ENCODE measurements at places on chromosomes 3 and 15.

- DNase-seq, result no peak
These were observed 202.3 kb upstream of the POU1F1 start for GRCh38 chr3:87478716-87479115.

DNA sequence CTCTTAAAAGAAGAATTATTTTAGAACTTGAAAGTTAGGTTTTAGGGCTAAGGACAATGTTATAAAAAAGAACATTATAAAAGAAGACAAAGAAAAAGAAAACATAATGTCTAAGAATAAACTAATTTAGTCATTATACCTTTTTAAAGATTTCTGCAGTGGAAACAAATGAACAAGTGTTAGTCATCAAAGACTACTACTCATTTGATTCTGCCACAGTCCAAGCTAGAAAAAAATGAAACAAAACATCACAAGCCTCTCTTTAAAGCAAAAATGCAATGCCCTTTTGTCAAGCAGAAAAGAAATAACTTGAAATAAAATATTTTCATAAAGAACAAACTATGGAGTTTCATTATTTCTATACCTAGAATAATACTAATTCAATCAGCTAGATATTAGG lies 102.0 kb downstream of the TBC1D5 start:
- peak; percentile 42 for DNase-seq

- DNase-seq, result no peak
These were observed 329.5 kb upstream of the LRRFIP2 start for GRCh38 chr3:37503856-37504255.

DNA sequence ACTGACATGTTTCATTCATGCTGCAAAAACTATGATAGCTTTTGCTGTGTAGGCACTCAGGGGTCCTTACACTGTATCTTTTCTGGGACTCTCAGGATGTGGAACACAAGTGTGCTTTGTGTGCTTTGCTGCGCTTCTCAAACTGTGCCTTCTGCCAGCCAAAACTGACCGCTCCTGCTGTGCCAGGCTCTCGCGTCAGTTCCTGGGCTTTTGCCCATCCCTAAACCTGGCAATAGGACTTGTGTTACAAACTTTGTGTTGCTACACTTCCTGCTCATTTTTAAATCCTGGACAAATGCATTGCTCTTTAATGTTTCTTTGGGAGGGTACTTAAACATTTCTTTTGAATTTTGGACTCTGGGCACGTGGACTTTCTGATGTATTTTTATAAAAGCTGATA lies 60.3 kb downstream of the DIPK2A start:
- DNase-seq, result no peak

DNA sequence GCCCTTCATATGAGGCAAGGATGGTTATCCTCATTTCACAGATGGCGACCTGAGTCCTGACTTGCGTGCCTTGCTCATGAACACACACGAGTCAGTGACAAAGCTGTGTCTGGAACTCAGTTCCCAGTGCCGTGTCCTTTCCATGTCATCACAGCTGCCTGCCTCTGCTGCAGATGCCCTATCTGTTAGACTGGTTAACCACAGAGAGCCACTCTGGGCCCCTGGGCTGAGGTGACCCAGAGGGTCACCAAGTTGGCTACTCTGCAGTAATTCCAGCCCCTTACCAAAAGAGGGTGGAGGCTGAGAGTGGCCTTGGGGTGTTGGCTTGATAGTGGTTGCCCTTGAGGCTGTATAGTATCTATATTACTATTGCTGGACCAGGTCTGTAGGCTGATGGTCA lies 41.0 kb downstream of the RAB11A start:
- no peak for DNase-seq

- DNase-seq, result no peak
These were observed 32.8 kb downstream of the ARHGAP31 start for GRCh38 chr3:119326976-119327375.

- no peak for DNase-seq
These were observed 474.2 kb upstream of the ROBO2 start for GRCh38 chr3:76565496-76566210.

DNA sequence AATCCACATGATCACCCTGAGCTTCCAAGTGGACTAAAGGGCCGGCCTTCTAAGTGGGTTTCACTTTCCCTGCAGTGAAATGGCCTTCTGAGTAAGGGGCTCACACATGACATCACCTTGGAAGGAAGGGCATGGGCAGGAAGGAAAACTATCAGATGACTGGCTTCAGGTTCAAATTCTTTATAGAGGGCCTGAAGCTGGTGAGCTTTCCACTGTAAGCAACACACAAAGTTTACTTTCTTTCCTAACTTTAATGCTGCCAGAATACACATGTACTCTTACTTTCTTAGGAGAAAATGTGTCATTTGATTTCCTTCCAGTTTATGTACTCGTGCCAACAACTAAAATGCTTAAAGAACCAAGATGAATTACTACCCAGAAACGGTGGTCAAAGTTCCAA lies 475.6 kb downstream of the FOXP1 start:
- DNase-seq, result no peak

DNA sequence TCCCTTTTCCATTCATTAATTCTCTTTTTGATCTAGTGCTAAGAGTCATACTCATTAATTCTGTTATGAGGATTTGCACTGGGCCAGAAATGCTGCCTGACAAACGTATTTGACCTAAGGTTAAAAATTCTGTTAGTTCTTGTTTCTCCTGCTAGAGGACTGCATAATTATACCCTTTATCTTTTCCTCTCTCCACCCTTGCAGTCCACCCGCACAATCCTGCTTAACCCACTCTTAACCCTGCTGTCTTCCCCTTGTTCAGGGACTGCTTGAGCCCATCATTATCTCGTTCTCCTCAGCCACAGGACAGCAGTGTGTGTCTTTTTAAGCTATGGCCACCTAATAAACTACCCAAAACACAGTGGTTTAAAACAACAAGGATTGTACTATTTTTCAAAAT lies 31.1 kb upstream of the DYNC1LI1 start:
- no peak for DNase-seq

DNA sequence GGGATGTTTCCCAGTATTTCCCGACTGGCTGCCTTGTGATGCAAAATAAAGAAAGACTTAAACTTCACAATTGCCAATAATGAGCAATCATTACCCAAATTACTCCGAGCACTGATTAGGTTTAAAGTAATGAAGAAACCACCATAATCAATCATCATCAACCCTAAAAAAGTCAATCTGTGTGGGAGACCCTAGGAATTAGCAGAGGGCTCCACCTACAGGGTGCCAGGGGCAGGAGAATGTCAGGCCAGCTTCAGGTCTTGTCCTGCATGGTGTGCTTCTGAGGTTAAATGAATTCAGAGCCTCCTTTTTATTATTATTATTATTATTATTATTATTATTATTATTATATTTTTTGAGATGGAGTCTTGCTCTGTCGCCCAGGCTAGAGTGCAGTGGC lies 478.0 kb upstream of the ARRDC4 start:
- no peak for DNase-seq

Data from mesenchymal stem cell (in vitro differentiated cells and primary cell).